ENCODE measurements at places on chromosomes 7 and 10. TPM values are rescaled to one million over a fixed set of nuclear protein-coding genes. Genes with fewer than 3 reads are reported as not detected.

DNA sequence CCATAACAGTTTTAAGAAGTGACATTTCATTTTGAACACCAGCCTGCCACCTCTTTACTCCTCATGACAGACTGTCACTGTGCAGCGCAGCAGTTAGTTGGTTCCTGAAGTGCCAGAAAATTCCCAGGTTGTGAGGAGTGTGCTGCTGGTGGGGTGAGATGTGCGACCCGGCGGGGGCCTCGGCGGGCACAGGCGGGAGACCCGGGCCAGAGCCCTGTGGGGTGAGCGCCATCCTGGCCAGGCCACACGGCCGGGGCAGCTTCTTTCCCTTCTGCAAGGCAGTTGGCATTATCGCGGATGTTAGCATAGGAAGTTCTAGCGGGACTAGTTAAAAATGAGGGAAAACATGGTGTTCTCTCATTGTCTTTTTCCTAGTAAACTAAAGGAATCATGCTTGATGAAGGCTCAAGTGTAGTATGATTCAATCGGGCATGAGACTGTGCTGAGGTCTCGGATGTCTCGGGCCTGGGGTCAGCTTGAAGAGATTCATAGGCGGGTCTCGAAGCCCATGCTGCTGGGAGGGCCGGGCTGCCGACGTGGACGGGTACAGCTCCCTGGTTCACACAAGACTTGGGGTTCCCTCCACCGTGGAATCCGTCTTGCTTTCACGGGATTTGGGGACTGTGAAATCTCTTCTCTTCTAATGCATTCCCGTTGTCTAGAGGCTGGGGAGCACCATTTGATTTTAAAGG lies 56.1 kb downstream of the MGMT start:
- DNase-seq, result no peak

GRCh38 chr10:112816033-112816430 lies 134.0 kb upstream of the TCF7L2 start:
- no peak for DNase-seq

GRCh38 chr7:17863095-17863808 lies 77.0 kb downstream of the SNX13 start:
- no peak for DNase-seq

DNA sequence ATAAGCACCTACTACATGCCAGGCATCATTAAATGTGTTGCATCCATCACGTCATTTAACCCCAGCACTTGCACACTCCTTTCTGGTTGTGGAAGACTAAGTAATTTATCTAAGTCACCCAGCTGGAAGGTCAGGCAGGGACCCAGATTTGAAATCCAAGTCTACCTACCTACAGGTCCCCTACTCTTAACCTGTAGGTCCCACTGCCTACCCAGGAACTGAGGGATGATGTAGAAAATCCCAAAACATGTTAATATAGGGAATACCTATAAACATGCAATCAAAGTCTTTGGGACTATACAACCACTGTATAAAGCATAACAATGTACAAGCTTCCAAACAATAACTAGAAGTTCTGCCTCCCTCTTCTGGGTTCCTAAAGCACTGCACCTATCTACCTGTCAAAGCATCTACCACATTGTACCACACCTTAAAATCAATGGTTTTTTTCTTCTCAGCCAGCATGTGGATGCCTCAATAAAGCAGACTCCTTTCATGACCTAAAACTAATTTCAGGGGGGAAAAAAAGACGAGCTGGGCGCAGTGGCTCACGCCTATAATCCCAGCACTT lies 5.6 kb downstream of the IL6 start:
- peak; percentile 35 for DNase-seq

DNA sequence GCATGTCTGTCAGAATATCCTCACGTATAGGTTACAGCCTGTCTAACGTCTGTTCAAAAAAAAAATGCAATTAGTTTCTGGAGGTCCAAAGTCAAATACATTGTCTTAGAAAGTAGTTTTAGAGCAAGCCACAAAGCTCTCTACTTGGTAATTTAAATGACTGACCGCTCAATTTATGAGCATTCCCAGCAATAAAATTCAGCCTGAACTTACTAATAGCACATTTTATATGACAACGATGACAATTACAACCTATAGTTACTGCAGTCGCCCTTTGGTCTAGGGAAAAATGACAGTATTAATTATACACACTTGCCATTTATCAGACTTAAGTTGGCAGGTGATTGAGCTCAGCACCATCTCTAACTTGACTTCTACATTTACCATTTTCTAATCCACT lies 425.8 kb upstream of the STEAP1 start:
- DNase-seq, result no peak

DNA sequence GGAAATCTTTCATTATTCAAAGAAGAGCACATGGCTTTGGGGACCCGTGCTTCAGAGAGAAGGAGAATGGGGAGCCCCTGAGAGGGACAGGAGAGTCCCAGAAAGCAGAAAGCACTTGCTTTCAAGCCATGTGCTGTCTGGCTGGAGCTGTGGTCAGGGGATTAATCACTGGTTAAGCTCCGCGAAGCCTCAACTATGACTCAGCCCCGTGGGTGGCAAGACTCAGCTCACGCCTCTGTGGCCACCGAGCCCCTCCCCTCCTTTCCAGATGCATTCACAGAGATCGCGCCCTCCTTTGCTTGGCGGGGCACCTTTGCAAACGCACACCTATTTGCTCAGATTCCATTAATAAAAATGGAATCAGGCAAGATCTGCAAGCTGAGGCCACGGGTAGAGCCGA lies 202.9 kb upstream of the TCERG1L start:
- DNase-seq, result peak; percentile 1

- DNase-seq, result no peak
Measured at GRCh38 chr7:39069896-39070881, 92.5 kb downstream of the POU6F2 start.

GRCh38 chr7:50656141-50656895 lies 91.1 kb upstream of the DDC start:
- DNase-seq, result peak; percentile 35

DNA sequence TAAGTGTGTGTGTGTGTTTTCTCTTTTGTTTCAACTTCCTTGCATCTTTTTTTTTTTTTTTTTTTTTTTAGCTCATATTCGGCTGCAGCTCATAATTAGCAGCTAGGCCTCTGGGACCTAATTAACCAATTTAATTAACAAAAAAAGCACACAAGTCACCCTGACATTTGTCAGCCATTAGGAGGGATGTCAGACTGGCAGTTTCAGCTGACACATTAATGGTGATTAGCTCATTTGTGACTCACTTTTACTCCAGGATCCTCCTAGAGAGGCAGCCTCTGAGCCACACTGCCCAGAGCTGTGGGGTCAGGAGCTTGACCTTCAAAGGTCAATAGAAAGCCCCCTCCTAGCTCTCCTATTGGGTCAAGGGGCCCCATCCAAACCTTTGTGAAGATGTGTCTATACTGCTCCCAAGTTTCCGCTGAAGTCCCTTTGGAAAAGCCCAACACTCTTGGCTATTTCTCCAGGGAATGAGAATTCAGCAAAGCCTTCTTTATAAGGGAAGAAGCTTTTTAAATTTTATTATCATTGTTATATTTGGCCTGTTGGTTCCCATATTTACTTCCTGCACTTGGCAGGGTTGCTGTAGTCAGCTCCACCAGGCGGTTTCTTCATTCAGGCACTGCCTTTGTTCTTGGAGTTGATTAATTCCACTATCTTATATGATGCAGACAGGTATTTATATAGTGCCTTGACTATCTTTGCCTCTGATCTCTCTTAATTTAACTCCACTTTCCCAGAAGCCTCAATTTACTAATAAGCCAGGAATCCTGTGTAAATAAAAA lies 109.5 kb upstream of the HABP2 start:
- no peak for DNase-seq

DNA sequence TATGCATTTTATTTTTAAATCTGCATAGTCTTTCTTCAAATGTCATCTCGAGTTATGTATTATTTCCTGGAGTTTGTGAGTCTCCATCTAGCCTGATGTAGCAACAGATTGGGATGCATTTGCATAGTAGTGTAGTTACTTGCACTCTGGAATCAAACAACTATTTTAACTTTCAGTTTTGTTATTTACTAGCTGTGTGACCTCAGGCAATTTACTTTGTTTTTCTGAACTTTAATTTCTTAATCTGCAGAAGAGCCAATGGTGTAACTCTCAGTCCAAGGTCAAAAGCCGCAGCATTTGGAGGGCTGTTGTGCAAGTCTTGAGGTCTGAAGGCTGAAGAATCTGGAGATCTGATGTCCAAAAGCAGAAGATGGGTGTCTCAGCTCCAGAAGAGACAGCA lies 175.8 kb upstream of the SORCS1 start:
- peak; percentile 1 for DNase-seq

GRCh38 chr10:665579-666091 lies 23.8 kb downstream of the DIP2C start:
- DNase-seq, result peak; percentile 84

- no peak for DNase-seq
Measured at GRCh38 chr10:42983591-42983990, 93.3 kb upstream of the RET start.

DNA sequence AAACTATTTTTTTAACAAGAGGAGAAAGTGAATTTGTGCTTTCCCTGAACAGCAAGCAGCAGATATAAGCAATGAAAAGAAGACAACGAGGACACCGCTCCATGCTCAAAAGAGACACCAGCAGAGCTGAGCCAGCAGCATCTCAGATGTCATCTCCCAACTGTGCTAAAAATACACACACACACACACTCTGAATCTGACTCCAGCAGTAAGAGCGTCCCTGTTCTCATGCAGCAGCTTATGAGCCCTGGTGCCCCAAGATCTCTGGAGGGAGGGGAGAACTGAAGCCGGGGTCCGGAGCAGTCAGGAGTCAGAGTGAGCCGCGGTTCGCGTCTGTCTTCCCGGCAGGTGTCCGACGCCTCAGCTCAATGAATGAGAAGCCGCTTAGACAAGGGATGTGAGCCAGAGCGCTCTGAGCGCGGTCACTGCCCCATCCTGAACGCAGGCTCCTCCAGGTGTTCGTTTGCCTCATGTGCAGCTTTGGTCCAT lies 49.2 kb downstream of the SVIL start:
- DNase-seq, result no peak

DNA sequence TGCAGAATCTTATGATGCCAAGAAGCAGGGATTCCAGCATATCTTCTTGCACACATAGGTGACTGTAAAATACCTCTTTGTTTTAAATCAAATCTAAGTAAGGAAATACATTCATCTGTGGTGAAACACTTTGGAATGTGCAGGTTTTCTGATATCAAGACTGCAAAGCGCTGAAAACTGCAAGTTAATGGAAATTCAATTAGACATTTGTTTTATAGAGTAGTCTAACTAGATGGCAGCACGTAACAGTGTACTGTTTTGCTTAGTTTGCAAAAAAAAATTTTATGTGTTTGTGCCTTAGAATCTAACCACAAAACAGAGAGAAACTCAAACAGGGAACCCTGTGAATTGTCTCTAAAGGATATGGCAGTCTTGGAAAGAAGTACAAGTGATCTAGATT lies 259.2 kb downstream of the HDAC9 start:
- peak; percentile 31 for DNase-seq

GRCh38 chr10:5666008-5666840 lies at the start of gene ASB13:
ASB13 (minus strand) TSS chr10:5666595; CDS start chr10:5666551, 44 bp downstream.
- peak; percentile 20 for DNase-seq

- no peak for DNase-seq
Measured at GRCh38 chr7:36942955-36943354, 218.7 kb upstream of the AOAH start.

- no peak for DNase-seq
Measured at GRCh38 chr7:156611014-156612010, 29.3 kb upstream of the RNF32 start.

GRCh38 chr7:96823274-96823673 lies 113.6 kb upstream of the SEM1 start:
- no peak for DNase-seq

The GRID2IP gene
- 0.22 TPM for total RNA-seq

The SPDYE2 gene
- not detected for total RNA-seq

The HTR7 gene
- 0.12 TPM for total RNA-seq

The OTUD1 gene
- total RNA-seq, result 4.7 TPM

The SYT15 gene
- not detected for total RNA-seq

The ZNF365 gene
- total RNA-seq, result 10.8 TPM

The AGR2 gene
- total RNA-seq, result not detected

The MRC1 gene
- not detected for total RNA-seq

The PSTK gene
- 8.3 TPM for total RNA-seq
